ENCODE measurements at places on chromosomes 16 and 17.

DNA sequence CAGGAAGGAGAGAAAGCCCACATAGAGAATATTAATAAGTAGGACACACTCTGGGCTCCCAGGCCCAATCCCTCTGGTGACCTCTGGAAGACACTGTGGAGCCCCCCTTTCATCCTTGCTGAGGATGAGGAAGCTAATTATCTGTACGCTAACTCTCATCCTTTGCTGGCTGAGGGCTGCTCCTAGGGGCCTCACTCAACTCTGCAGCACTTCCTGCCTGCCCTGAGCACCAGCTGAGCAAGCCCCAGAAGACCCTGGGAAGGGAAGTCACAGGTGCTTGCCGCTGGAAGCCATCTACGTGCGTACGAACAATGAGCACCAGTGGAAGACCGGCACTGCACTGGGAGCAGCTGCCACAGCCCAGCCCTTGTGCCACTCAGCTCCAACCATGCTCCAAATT is 145.8 kb upstream of the CDH5 start:
- no peak for DNase-seq

DNA sequence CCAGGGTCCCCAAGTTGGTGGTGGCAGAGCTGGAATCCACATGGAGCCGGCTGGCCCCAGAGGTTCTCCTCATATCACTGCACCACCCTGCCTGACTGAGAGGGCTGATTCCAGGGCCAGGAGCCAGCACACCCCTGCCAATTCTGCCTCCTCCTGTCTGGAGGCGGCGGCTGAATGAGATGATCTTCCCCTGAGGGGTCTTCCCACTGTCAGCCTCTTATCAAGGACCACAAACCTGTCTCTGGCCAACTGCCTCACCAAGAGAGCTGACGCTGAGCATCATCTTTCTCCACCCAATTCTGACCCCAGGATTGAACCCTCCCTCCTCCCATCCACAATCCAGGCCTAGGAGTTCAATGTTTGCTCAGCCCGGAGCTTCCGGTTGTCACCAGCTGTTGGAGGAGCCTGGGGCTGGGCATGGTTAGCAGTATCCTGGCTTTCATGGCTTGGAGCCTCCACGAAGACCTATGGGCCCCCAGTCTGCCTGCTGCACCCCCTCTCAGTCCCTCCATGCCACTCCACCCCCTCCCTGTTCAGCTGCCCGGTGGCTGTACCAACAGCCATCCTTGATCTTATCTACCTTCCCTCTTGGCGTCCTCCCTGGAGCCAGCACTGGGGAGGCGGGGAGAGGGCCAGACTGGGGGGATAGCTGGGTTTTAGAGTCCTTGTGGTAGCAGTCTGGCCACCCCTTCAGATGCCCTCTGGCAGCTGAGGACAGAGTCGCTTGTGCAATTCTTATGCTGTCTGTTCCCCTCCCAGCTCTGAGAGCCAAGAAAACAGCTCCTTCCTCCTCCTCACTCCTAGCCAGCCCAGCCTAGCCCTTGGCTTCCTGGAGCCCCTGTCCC is 25.6 kb downstream of the ABCC3 start:
- DNase-seq: no peak

DNA sequence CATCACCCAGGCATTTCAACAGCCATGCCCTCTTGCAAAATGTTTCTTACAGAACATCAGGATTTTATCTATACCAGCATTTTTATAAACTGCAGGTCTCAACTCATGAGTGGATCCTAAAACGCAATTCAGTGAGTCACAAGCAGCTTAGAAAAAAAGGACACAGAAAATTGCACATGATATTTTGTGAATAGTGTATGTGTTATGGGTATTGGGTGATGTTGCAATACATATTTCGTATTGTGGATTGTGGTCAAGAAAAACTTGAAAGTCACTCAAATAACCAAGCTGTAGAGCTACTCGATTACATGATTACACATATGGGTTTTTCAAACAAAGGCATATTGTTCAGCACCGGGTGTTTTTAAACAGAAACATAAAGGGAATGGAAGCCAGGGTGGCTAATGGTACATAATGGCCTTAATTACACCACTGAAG is 1.4 kb downstream of the WIPI1 start:
- DNase-seq: no peak

GRCh38 chr16:29993903-29994599 is 1.4 kb downstream of the HIRIP3 start:
- DNase-seq: no peak

- no peak for DNase-seq
Observed at GRCh38 chr17:69066482-69066881, 5.8 kb upstream of the ABCA9 start.
